Fibroblast of skin of left quadriceps (primary cell): ENCODE measurements at places on chromosomes 3 and 15.

GRCh38 chr15:92071045-92071634 lies 217.6 kb downstream of the SLCO3A1 start:
- no peak for DNase-seq

DNA sequence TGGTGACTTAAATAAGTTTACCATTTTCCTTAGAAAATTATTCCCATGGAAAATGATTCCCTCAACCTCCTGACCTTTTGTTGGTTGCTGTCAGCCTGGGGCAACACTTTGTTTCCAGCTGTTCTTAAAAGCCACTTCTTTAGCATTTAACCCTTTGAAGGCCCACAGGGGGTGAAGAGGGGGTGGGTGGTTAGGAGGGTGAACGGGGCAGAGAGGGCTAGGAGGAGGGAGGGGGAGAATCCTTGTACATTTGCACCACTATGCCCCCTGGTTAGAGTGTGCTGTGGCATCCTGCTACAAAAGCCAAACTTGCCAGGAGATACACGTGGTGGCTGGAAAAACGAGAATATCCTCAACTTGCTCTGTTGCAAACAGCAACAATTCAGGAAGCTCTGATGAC lies 273.2 kb upstream of the RGMA start:
- no peak for DNase-seq

GRCh38 chr3:43855674-43856299 lies 165.0 kb downstream of the ABHD5 start:
- DNase-seq = peak; percentile 37

- peak; percentile 45 for DNase-seq
Measured at GRCh38 chr15:70974004-70974832, 81.6 kb downstream of the LRRC49 start.

DNA sequence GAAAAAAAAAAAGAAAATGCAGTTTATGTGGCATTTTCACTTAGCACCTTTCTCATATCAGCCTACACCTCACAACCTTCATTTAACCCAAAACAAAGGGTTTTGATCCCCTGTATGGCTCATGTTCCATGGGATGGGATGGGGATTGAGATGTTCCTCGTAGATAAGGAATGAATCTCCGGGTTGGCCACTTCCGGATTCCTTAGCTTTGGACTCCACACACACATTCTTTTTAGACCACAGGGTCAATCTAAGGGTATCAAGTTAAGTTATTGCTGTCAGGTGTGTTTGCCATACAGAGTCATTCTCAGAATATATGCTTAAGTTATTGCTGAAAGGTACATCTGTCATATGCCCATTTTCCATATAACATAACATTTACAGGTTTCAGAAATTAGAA lies 301.4 kb upstream of the TGFBR2 start:
- no peak for DNase-seq

DNA sequence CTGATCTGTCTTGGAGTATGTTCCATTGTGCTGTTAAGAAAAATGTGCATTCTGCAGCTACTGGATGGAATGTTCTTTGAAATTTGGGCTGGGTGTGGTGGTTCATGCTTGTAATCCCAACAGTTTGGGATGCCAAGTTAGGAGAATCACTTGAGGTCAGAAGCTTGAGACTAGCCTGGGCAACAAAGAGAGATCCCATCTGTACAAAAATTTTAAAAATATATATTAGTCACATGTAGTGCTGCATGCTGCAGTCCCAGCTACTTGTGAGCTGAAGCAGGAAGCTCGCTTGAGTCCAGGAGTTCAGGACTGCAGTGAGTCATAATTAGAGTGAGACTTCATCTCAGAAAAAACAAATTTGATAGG lies 62.8 kb upstream of the PLSCR4 start:
- DNase-seq = peak; percentile 49

DNA sequence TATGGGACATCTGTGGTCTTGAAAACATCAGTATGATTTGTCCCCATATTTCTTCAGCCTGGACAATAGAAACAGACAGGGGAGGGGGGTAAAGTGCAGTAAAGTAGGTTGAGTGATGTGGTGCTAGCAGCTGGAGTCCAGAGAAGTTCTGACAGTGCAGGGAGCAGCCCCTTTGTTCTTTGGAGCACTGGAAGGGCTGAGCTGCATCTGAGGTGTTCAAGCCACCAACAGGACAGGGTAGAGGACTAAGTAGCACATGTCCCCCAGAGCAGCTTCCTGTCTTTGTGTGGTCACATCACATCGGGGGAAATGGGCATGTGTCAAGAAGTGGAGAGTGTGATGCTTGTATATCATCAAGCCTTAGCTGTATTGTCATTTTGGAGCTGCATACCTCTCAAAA lies 12.1 kb downstream of the MRPS22 start:
- DNase-seq = no peak

DNA sequence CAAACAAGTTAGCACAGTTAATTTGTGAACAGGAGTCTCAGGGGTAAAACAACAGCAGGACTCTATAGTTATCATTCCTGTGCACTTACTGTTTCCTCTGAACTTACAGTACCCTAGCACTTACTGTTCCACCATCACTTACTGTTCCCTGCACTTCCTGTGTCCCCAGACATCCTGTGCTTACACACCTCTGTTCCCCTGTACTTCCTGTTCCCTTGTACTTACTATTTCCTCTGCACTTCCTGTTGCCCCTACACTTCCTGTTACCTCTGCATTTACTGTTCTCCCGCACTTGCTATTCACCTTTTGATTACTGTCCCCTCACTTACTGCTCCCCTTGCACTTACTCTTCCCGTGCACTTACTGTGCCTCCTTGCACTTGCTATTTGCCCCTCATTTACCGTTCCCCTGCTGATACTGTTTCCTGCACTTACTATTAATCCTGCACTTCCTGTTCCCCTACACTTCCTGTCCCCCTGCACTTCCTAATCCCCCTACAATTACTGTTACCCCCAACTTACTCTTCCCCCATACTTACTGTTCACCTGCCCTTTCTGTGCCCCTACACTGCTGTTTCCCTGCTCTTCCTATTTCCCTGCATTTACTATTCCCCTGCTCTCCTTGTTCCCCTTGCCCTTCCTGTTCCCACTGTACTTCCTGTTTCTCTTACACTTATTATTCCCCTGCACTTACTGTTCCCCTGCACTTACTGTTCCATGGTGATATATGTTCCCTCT lies 30.3 kb downstream of the TPRA1 start:
- DNase-seq = no peak

DNA sequence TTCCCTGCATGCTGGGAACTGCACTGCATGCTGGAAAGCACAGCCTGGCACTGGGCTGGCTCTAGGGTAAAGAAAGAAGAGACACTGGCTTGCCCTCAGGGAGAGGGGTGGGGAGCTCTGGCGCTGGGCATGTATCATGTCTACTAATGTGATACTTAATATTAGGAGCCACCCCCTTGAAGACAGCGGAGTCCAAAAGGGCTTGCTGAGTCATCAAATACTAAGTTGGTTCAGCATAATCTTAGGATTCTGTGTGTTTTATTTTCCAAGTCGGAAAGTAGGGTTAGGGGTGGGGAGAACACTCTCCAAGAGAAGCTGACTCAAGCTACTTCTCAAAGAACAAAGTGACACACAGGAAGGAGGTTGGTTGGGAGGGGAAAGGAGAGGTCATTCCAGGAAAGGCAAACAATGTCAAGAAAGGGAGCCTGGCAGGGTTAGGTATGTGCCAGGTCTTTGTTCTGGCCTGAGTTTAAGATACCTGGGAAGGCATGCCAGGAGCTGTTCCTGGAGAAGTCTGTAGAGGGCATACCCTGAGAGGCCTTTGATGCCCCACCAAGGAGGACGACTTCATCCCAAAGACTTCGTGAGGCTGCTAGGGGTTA lies 237.8 kb upstream of the NR2E3 start:
- no peak for DNase-seq
